ENCODE measurements at places on chromosomes 11 and 22.

- DNase-seq = no peak
Measured at GRCh38 chr22:24240381-24240780, 4.5 kb downstream of the GGT5 start.

DNA sequence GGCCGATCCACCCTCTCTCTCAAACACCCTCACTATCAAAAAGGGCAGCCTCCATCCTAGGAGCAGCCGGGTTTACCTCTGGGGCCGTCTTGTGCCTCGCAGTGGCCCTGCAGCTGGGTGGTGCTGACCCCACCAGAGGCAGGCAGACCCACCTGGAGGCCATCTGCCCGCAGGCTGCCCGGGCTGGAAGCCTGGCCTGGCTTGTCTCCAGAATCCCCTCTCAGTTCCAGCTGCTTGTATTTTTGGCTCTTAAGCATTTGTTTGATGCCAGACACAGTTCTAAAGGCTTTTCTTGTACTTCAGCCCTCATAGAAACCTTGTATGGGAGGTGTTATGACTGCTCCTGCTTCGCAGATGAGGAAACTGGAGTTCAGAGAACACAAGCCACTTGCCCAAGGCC lies 4.2 kb upstream of the NFAM1 start:
- peak; percentile 88 for DNase-seq

DNA sequence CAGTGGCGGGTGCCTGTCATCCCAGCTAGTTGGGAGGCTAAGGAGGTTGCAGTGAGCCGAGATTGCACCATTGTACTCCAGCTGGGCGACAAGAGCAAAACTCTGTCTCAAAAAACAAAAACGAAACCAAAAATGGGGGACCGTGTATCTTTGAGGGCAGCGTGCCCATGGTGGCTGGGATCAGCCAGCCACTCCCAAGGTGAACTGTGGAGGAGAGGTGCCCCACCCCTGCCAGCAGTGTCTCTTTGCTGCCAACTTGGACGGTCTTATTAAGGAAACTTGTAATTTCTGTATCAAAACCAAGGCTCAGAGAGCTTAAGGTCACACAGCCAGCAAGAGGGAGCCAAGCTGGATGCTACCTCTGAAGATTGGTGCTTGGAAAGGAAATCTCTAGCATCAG lies 147.7 kb downstream of the CACNA1I start:
- no peak for DNase-seq

DNA sequence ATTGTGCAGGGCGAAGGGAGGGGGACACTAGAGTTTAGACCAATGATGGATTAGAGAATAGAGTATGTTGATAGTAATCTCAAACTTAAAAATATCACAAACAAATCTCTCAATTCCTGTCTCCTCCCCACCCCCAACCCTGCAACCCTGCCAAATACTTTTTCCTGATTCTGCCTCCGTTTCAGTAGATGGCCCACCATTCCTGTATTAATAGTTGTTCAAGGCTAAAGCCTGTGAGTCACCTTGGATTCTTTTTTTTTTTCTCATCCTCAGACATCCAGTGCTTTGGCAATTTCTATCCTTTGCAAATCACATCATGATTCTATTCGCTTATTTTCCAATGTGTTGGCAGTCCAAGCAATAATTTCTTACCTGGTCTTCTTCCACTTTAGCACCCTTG lies 207.9 kb downstream of the DYNC2H1 start:
- no peak for DNase-seq

GRCh38 chr11:9703280-9703679 lies 39.4 kb downstream of the SWAP70 start:
- no peak for DNase-seq

DNA sequence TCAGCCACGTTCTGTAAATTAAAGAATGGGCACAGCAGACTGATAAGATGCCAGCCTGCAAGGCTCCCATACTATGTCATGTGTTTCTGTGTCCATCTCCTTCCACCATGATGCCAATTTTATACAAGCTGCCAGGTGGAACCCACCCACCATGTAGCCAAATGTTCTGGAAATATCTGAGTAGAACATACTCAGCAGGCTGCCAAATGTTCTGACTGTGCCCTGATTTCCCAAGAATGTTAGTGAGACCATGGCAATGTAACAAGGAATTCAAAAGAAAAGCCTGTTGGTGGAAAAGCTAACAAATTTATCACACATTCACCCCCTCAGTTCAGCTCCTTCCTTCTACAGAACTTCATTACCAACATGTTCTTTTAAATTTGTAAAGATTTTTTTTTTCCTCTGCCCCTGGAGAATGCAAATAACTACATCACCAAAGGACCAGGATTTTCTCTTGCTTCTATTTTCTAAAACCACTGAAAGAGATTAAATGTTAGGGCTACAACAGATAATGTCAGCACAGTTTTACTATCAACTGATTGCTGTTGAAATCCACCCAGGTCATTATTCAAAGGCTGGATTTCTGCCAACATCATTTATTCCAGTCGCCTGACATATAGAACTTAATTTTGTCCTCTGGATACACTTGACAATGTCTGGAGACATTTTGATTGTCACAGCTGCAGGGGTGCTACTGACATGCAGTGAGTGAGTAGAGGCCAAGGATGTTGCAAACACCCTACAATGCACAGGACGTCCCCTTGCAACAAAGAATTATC lies 3.1 kb downstream of the DMC1 start:
- no peak for DNase-seq

DNA sequence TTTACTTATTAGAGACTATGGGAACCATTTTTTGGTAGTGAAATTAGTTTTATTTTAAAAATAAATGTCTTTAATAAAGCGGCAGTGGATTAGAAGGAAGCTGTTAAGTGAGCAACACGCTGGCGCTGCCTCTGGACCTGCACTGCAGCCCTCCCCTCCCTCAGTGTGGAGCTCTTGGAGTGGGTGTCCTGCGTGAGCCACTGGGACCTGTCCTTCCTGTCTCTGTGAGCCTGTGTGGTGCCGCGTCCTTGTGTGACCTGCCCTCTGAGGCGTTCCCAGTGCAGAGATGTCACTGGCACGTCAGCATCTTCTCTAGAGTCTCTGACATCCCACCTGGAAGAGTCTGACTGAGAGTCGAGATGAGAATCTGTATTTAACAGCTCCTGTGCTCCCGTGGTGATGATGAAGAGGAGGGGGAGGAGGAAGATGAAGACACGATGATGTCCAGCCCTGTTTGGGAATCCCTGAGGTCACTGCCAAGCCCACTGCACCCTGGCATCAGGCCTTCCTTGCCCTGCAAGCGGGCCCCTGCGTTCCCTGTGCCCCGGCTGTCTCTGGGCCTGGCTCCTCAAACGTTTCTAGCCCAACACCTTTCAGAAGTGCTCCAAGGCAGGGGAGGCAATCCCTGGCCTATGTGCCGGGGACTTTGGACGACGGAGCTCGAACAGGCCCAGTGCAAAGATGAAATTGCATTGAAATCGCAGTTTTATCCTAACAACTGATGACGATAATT lies 271.8 kb downstream of the TBC1D22A start:
- DNase-seq = no peak

- DNase-seq = no peak
Measured at GRCh38 chr11:117438371-117439000, 110.8 kb downstream of the CEP164 start.

GRCh38 chr11:126891556-126892217 lies 108.9 kb downstream of the KIRREL3 start:
- DNase-seq = no peak

DNA sequence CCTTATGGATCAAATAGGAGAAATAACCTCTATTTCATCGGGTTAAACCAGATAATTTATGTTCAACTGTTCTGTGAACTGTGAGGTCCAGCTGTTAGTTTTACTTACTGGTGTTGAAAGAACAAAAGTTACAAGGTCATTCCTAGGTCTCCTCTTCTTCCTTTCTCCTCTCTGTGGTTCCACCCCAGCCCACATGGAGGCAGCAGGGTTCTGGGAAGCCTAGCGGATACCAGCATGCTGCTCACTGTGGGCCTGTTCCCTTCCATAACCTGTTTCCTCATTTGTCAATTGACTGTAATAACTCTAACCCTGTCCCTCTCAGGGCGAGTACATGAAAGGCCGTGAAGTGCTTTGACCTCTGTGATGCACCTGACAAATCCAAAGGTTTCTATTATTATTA lies 27.8 kb downstream of the RELT start:
- DNase-seq = peak; percentile 34

- peak; percentile 31 for DNase-seq
Measured at GRCh38 chr22:31230871-31231621, 18.9 kb downstream of the LIMK2 start.

DNA sequence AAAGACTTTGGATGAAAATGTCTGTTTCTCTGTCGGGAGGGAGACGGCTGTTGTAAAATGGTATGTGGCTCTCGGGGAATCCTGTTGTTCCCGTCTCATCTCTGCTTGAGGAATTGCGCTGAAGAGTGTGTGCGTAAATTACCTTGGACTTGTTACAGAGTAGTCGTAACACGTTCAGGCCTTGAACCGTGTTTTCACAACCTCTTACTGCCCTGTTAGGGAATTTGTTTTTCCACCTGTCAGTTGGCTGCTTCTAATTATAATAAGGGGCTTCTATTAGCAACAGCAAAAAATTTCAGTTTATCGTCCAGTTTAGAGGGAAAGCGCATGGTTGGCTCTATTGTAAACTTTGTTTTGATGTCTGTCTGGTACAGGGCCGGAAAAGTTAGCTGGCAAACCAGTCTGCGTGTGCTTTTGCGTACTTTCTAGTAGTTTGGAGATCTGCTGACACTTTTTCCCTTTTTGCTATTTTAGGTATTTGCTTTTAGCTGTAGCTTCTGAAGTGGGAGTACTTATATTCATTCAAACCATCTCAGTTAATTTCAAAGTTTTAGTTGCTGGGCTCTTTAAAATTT lies 1.5 kb downstream of the HIPK3 start:
- no peak for DNase-seq

GRCh38 chr11:118715245-118715831 lies 35.9 kb upstream of the TREH start:
- no peak for DNase-seq

- no peak for DNase-seq
Measured at GRCh38 chr11:32016111-32016510, 74.8 kb upstream of the RCN1 start.

DNA sequence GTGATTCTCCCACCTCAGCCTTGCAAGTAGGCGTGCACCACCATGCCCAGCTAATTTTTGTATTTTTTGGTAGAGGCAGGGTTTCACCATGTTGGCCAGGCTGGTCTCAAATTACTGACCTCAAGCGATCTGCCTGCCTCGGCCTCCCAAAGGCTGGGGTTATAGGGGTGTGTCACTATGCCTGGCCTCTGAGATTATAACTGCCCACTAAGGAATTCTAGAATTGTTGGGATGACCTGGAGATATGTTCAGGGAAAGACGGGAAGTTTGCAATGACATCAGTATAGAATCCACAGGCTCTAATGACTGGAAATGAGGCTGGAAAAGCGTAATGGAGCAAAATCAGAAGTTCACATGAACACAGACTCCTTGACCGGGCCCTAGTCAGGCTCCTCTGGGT lies 62.2 kb downstream of the CLMP start:
- DNase-seq = no peak

- DNase-seq = no peak
Measured at GRCh38 chr11:72669527-72669926, 4.7 kb downstream of the PDE2A start.

DNA sequence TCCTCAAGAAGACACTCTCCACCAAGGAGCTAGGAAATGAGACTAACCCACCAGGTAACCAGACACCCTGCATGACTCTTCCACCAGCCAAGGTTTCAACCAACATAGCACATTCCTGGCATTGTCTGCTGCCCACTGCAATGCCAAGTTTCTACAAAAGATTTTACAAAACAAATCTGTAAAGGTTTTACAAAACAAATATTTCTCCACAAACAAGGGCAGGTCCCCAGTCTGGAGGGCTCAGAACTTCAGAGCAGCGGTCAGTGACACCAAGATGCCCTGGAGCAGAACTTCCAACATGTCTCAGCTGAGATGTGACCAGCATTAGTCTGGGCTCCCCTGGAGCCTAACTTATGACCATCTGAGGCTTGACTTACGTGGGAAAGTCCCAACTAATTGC lies 14.0 kb downstream of the GALNT18 start:
- DNase-seq = no peak

- DNase-seq = no peak
Measured at GRCh38 chr22:37526376-37526775, 7.2 kb upstream of the CARD10 start.

GRCh38 chr11:111526501-111526900 lies 11.9 kb downstream of the HOATZ start:
- no peak for DNase-seq

DNA sequence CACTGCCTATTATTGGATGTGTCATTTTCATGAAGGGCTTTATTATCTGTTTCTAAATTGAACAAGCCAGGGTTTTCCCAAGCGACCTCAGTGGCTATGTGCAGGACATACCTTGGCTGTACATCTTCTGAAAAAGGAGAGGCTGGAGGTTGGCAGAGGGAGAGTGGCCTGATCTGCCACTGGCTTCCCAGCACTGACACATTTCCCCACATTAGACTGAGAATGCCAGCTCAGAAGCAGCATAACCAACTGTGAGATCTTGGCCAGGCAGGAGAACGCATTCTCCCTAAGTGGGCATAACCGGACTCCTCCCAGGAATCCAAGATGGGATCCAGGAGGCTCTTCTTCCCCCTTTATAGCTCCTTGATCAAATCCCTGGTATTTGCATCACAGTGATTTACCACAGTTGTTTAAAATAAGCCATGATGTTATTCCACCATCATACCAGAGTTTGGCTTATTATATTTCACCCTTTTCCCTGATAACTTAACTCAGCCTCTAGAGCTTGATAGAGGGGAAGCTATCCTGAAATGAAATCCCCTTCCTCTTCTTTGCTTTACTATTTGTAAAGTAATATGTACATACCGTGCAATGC lies 33.8 kb downstream of the AMOTL1 start:
- no peak for DNase-seq

- DNase-seq = no peak
Measured at GRCh38 chr11:133977067-133977677, 20.4 kb upstream of the IGSF9B start.

- DNase-seq = no peak
Measured at GRCh38 chr11:80417681-80418080, 976.9 kb upstream of the TENM4 start.

DNA sequence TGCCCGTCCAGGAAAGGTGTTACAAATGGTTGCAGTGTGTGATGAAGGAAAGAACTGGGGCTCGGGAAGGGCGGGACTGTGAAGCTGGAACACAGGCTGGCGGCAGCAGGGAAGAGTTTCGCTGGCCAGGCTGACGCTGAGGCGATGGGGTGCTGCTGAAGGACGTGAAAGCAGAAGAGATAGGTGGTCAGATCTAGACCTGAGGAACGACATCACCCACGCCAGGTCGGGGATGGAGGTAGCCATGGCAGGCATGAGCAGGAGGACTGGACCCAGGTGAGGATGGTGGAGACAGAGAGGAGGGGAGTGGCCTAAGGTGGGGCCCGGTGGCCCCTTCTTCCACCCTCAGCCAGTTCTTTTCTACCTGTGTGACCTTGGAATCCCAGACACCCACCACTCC lies 9.1 kb downstream of the CDC42EP2 start:
- DNase-seq = no peak
